ENCODE measurements at places on chromosomes 16 and 17.
A peak's percentile ranks its signal among the peaks of the same experiment; 100 is the strongest.

DNA sequence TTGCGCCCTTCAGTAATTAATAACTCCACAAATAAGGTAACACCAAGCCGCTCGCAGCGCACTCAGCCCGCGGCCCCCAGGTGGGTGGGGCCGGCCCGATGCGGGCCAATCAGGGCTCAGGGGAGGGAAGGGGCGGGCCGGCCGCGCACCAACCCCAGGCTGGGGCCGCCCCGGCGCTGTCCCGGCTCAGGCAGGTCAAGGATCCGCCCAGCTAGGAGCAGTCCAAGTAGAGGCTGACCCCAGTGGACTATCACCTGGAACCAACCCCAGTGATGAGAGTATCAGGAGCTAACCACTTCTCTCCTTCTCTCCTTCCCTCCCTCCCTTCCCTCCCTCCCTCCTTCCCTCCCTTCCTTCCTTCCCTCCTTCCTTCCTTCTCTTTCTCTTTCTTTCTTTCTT is 110.8 kb downstream of the C16orf78 start:
- peak; percentile 9 for DNase-seq

- no peak for DNase-seq
Observed at GRCh38 chr16:88510091-88510994, 57.3 kb downstream of the ZFPM1 start.

GRCh38 chr16:29146266-29146665 is 161.4 kb downstream of the LAT start:
- no peak for DNase-seq

DNA sequence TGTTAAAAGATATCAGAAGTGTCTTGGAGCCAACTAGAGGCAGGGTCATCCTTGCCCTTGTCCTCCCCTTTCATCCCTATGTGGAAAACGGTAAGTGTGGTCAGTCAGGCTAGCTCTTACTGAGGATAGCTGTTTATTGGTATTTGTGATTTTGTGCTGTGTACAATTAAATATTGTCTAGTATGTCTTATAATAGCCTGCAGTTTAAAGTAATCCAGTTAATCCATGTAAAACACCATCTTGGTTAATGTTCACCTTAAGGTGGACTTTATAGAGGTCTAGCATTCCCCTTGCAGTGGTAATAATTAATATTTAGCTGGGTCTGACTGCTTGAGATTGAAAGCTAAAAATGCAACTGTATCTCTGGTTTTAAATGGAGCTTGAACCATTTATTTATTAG is 25.6 kb downstream of the METTL9 start:
- no peak for DNase-seq

DNA sequence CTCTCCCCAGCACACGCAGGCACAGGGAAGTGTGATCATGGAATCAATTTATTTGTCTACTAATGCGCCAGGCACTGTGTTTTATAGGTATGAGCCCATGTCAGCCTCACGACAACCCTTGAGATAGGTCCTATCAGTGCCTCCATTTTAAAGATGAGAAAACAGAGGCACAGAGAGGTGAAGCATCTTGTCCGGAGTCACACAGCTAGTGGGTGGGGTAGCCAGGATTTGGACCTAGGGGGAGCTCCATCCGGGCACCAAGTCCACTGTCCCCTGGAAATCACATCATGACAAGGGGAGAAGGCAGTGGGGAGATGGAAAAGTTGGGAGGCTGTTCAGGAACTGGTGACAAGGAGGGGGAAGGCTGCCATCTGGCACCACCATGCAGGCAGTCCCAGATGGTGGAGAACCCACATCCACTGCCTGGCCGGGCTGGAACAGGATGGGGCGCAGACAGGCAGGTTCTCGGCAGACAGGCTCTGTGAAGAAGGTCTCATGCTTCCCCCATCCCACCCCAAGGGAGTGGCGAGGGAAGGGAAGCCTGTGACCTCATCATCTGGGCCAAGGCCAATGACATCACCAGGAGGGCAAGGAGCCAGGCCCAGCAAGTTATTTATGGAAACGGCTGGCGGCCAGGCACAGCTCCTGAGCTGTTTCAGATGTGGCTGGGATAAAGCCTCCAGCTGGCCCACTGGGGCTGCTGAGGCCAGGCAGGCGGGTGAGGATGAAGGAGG is 126.0 kb upstream of the SDK2 start:
- no peak for DNase-seq

- no peak for DNase-seq
Observed at GRCh38 chr16:16045879-16046278, 96.5 kb downstream of the ABCC1 start.

GRCh38 chr16:73433731-73434307 is 385.9 kb upstream of the ZFHX3 start:
- DNase-seq = no peak

DNA sequence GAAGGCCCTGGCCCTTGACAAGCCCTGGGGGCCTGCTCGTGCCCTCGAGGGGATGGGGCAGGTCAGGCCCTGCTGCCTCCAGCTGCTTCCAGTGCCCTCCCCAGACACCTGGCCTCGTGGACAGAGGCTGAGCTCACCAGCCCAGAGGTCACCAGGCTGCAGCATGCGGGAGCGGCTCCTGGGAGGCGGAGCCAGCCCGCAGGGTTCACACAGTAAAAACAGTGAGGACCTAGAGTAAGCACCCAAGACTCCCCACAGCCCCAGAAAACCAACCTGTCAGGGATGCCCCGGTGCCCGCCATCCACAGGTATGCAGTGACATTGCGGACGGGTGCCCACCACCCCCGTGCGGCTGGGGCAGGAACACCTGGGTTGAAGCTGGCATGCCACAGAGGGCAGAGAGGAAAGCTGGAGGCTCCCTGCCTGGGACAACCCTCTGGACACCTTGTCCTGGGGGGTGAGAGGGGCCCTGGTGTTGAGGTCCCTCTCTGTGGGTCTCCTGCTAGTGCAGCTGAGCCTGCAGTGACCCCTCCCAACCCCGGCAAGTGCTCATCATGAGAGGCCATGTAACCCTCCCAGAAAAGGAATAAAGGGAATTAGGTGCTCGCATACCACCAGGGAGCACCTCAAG is 62.1 kb downstream of the LMF1 start:
- DNase-seq = no peak

GRCh38 chr17:59899099-59899498 is 6.2 kb downstream of the RPS6KB1 start:
- DNase-seq = no peak

DNA sequence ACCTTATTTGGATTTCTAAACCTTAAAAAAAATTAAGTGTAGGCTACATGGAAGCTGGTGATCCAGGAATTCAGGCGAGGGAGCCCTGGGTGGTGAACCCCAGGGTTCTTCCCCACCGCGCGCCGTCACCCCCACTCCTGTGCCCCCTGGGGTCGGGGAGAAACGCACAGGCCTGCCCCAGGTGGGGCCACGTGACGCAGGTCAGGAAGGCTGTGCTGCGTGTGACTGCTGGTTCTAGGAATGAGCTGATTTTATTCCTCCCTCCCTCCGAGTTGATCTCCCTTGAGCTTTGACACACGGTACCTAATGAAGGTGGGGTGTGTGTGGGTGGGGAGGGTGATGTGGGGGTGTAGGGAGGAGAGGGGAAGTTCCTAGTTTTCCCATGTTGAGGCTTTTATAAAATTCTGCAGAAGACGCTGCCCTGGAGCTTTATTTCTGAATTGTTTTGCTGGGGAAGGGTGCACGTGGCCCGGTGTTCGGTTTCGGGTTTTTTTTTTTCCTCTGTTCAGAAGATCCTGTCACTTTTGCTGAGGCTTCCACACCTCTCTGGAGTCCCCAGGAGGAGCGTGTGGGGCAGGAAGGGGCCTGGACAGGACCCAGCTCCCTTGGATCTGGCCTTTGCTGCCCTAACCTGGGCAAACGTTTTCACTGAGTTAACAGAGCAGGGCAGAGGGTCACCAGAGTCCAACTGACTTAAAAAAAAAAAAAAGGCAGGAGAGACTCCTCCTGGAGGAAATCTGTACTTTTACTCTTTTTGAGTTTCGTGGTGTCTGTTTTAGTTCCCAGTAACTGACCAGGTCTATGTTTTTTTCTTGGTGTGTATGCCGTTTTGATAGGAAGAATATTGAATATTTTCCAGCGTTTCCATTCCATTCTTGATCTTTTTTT is 55.8 kb upstream of the GSE1 start:
- DNase-seq = peak; percentile 54

- DNase-seq = no peak
Observed at GRCh38 chr17:70434536-70435490, 265.5 kb downstream of the KCNJ2 start.

- DNase-seq = no peak
Observed at GRCh38 chr16:51542981-51543815, 392.1 kb upstream of the SALL1 start.

DNA sequence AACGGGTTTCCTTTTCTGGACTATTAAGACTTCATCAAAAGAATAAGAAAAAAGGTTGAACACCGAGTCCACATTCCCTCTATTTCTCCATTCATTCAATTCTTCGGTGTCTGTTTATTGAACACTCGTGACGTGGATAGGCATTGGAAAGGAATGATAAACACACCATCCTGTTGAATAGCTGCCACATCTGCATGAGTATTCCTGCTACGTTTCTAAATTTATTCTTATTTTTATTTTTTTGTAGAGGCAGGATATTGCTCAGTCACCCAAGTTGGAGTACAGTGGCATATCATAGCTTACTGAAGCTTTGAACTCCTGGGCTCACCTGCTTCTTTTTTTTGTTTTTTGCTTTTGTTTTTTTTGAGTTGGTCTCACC is 80.8 kb upstream of the CIBAR2 start:
- no peak for DNase-seq

DNA sequence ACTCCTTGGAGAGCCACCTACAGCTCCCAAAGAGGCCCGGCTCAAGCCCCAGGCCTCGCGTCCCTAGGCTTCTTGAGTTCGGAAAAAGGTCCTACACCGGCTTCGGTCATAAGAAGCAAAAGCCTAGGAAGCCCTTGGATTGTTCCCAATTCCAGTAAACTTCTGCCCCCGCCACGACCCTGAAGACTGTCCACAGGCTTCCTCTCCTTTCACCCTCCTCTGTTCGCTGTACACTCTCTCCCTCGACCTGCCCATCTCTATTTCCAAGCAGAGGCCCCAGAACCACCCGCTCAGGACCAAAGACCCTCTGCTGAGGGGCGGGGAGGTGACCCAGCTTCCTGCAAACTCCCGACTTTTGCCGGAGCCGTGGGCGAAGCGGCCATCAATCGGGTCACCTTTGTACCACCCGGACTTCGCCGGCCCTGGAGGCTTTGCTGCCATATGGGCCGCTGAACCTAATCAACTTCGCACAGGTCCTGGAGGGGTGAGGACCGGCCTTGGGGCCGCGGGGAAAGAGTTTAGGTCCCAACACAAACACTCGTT is 2.7 kb downstream of the HOXB2 start:
- DNase-seq = no peak

DNA sequence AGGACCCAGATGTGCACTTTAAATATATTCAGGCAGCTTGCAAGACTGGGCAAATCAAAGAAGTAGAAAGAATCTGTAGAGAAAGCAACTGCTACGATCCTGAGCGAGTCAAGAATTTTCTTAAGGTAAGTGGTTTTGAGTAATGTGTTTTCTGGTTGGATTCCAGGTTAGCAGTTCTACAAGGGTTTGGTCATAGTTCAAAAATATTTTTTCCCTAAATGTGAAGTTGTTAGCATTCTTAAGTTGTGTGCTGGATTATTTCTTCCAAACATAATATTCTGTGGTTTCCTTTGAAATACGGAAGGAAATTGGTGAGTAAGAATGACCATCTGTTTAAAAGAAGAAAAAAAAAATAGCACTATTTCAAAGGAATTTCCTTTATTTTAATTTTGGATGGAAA is 38.4 kb downstream of the PTRH2 start:
- no peak for DNase-seq

DNA sequence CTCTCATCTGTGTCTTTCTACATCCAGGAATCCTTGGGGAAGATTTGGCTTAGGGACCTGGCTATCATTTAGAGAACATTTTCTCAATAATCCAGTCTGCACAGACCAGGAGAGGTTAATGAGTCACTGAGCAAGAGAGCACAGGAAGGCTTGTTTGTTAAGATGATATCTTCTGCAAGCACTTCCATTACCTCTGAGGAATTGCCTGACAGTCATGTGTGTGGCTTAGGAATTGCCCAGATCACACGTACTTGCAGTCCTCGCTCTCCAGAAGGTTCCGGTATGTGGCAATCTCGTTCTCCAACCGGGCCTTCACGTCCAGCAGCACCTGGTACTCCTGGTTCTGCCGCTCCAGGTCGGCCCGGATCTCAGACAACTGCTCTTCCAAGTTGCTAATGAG is 3.3 kb downstream of the KRT37 start:
- DNase-seq = no peak

- DNase-seq = peak; percentile 27
Observed at GRCh38 chr17:65055708-65056638, 567 bp downstream of the GNA13 start.

DNA sequence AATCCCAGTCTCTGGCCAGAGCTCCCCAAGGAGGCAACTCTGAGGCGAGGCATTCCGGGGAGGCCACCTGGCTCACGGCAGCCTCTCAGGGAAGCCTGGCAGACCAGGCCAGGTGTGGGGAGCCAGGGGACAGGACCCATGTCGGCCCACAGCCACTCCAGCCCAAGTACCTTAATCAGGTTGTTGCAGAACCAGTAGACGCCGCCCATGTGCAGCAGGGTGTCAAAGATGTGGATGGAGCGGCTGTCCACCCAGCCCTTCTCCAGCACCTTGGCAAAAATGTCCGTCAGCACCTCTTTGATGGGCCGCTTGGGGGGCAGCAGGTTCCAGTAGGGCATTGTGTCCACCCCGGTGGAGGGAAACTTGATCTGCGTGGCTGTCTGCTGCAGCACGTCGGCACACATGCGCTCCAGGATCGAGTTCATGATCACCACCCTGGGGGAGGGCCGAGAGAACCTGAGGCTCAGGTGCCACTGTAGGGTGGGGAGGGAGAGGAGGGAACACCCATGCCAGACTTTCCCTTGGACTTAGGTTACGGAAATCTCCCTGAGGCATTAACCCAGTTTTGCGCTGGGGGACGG is 7.8 kb downstream of the CSF3 start:
- DNase-seq = no peak

GRCh38 chr17:79797492-79798298 is 818 bp upstream of the CBX8 start:
- DNase-seq = no peak

- no peak for DNase-seq
Observed at GRCh38 chr17:862582-862981, 80.4 kb downstream of the MRM3 start.

DNA sequence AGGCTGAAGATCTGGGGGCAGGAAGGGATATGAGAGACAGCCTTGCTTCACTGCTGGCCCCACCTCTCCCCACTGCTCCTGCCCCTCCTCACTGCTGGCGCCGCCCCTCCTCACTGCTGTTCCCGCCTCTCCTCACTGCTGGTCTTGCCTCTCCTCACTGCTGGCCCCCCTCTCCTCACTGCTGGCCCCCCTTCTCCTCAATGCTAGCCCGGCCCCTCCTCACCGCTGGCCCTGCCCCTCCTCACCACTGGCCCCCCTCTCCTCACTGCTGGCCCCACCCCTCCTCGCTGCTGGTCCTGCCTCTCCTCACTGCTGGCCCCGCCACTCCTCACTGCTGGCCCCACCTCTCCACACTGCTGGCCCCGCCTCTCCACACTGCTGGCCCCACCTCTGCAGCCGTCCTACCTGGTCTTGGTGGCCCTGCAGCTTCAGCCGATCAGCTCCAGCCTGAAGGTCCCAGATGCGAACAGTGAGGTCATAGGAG is 9.5 kb upstream of the PAM16 start:
- no peak for DNase-seq
